ENCODE measurements at places on chromosomes 2 and 18.

- DNase-seq: no peak
Observed at GRCh38 chr2:38601463-38602135, 1.1 kb downstream of the HNRNPLL start.

DNA sequence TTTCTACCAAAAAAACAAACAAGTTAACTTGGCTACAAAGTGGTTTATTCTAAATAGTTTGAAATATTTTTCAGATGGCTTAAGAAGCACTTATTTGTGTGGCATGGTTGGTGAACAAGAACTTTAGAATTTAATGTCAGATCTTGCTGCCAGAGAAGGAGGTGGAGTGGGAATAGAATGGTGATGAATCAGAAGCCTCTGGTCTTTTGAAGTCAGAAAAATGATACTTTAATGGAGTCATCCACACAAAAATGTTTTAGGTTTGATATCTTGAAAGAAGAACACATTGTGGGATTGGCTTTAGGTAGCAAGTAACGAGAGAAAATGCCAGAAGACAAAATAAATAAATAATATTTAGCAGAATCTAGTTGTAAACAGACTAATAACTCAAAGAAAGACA is 243.1 kb upstream of the FANCL start:
- no peak for DNase-seq

DNA sequence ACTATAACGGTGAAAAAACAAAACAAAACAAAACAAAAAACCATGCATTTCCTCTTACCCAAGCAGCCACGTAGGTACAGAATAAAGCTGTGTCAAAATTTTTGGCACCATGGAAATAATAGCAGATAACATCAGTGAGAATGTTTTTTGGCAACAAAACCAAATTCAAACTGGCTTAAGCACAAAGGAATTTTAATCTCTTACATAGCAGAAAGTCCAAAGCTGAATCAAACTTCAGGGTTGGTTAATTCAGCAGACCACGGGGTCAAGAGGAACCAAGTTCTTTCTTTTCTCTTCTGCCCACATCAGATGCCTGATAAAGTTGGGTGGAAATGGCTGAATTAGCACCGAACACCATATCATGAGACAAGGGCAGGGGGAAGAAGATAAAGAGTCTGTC is 129.5 kb downstream of the PAX3 start:
- no peak for DNase-seq

GRCh38 chr2:176892676-176893226 is 319.8 kb upstream of the HNRNPA3 start:
- no peak for DNase-seq

GRCh38 chr2:1731963-1732768 is 12.1 kb downstream of the PXDN start:
- no peak for DNase-seq

DNA sequence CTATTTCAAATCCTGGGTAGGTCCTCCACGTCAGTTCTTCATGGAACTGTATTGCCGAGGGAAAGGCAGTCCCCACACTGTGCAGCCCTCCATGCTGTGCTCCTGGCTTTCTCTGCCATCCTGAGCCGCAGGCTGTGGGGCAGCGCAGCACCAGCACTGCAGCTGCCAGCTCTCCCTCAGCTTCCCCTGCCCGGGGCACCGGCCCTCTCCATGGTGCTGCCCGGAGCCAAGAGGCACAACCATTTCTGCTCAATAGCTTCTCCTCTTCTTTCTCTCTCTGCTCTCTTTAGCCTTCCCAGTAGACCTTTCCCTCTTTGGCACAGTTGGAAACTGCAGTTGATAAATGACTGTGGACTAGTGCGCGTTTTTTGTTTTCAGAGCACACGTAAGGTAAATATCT is 12.1 kb downstream of the ANKRD23 start:
- no peak for DNase-seq

DNA sequence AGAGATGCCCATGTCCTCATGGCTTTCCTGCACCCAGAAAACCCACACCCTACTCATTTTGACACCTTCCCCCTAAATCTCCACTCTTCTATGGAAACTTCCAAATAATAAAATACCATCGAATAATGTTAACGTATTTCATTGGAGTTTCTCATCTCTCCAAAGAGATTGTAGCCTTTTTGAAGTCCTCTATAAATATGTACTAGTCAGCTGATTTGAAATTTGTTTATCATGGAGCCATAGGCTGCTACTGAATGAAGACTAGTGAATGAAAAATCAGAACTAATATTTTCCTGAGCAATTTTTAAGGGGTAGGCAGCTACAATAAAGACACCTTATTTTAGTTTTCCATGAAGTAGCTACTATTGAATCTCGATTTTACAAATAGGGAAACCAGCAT is 226.1 kb upstream of the EPAS1 start:
- DNase-seq: no peak

DNA sequence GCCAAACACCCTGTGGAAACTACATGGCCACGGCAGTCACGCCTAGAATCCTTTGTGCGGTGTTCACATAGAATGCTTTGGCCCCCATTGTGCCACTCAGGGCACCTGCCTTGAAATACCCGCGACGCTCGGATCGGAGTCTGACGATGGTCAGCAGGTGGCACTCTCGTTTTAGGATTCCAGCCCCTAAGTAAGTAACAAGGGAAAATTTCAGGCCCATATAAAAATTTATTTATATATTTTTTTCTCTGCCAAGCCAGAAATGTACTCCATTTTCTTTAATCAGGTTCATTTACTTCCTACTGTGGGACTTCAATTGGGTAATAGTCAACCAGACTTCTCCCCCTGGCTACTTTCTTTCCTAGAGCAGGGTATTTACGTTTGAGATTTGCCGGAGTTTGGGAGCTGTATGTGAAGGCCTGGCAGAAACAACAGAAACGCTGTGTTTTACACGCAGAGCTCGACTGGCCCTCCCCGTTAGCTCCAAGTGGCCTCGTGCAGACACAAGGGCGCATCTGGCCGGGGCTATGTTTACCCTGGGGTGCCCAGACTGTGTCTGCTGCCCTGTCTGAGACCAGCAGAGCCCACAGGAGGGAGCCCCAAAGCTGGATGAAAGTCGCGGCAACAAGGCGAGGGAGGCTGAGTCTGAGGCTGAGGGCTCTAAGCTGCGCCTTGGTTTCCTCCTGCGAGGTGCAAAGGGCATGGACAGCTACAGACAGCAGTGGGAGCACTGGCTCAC is 41.6 kb downstream of the LRRC30 start:
- DNase-seq: no peak

GRCh38 chr2:88091943-88092342 is 24.3 kb downstream of the SMYD1 start:
- DNase-seq: no peak

DNA sequence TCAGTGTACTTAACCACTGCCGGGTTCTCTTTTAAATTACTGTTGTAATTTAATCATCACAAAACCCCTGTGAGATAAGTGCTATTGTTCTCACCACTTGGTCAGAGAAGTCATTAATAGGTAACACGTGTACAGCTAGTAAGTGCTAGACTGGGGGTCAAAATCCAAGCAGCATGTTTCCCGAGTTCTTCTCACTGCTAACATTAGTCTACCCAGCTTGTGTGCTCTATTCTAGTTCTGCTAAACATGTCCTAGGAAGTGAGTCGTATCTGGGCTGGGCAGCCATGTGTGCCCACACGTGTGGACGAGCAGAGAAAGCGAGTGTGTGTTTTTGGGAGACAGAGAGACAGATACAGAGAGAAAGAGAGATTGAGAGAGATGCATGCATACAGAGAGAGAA is 94.1 kb downstream of the BIN1 start:
- DNase-seq: no peak

- DNase-seq: no peak
Observed at GRCh38 chr18:43572163-43572562, 294.9 kb upstream of the SYT4 start.

DNA sequence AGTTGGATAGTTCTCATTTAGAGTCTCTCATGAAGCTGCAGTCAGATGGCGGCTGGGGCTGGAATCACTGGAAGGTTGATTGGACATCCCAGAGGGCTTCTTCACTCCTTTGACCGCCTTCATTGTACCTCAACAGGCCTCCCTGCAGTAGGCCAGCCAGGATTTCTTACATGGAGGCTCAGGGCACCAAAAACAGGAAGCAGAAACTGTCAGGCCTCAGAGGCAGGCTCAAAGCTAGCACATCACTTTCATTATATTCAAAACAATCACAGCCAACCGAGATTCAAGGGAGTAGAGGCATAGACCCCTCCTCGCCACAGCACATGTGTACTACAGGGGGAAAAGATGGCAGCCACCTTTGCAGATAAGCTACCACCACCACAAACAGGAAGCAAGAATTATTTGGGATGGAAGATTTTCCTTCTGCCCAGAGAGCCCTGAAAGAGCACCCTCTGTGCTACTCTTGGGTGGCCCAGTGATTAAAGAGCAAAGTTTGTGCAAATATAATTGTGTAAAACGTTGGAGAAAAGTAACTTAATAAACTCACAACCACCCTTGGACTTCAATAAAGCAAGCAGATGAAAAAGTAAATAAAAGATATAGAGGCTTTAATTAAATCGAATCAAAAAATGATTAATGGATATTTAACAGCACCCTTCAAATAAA is 155.3 kb downstream of the GFPT1 start:
- no peak for DNase-seq

- no peak for DNase-seq
Observed at GRCh38 chr18:23085066-23085465, 50.2 kb upstream of the CABLES1 start.

GRCh38 chr18:3279201-3280185 is 17.6 kb downstream of the MYL12B start:
- no peak for DNase-seq

- no peak for DNase-seq
Observed at GRCh38 chr2:190540048-190540447, 5.5 kb upstream of the NEMP2 start.

GRCh38 chr18:25360301-25360899 is 8.4 kb upstream of the ZNF521 start:
- DNase-seq: no peak

- DNase-seq: no peak
Observed at GRCh38 chr2:206969192-206969591, 29.9 kb downstream of the CPO start.

DNA sequence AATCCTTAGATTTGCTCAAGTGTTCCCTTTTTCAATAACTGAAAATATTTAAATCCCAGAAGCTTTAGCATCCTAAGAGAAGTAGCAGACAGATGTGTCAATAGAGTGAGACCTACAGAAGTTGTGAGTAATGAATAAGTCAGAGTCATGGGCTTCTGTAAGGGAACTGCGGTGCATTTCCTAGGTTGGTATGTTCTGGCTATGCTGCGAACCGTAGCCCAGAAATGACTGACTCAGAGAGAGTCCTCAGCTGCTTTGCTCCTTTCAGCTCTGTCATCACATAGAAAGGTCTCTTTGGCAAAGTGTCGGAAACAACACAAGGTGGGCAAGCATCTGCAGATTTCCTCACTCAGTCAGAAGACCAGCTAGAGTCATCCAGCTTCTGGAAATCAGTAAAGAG is 297.1 kb downstream of the ARHGAP15 start:
- no peak for DNase-seq

DNA sequence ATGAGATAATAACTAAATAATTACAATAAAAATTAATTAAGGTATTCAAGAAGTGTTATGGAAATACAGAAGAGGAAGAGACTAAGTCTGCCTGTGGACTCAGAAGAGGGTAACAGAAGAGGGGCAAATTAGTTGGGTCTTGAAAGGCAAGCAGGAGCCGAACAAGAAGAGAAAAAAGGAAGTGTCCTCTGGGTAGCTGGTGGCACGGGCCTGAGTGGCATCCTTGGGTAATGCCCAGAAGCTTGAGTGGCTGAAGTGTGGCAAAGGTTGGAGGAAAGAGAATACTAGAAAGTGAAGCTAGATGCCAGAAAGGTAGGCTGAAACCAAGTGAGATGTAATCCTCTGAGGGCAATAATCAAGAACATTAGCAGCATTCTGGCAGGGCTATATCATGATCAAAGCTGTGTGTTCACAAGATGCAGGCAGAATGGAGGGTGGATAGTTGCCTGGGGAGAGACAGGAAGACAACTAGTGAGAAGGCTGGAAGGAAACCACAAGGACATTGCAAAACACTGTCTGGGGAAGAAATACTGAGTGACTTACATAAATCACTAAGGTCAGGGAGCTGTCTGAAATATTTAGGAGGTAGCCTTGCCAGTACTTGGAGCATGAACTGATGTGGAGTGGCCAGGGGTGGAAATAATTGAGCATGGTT is 16.2 kb downstream of the DOCK10 start:
- peak; percentile 39 for DNase-seq

GRCh38 chr18:40607542-40608148 is 1347.4 kb upstream of the PIK3C3 start:
- DNase-seq: no peak

DNA sequence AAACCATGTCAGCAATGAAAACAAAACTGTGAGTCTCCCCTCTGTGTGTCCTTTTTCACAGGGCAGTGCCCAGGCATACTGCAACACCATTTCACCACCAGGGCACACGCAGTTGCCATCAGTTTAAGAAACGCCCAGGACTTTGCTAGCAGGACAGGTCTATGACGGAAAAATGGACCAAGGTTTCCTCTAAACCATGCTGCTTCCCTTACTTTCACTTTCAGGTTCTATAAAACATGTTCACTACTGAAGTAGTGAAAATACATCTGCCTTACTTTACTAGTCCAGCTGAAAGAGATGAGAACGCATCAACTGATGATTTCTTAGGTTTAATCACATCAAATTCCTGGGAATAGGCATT is 110.5 kb downstream of the TCF4 start:
- DNase-seq: peak; percentile 50

DNA sequence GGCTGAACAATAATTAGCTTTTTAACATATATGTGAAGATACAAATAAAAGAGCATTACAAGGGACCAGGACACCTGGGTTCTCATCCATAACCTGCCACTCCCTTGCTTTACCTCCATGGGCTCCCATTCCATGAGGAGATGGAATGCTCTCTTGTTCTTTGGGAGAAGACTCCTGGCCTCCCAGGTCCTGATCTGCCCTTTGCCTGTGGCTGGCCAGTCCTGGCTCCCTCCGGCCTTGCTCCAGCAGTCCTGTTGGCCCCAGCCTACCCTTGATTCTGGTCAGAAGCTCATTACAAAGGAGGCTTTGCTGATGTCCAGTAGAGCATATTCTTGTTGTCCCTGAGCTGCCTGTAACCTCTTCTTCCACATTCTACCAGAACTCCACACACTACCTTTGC is 60.3 kb downstream of the ADD2 start:
- DNase-seq: no peak

DNA sequence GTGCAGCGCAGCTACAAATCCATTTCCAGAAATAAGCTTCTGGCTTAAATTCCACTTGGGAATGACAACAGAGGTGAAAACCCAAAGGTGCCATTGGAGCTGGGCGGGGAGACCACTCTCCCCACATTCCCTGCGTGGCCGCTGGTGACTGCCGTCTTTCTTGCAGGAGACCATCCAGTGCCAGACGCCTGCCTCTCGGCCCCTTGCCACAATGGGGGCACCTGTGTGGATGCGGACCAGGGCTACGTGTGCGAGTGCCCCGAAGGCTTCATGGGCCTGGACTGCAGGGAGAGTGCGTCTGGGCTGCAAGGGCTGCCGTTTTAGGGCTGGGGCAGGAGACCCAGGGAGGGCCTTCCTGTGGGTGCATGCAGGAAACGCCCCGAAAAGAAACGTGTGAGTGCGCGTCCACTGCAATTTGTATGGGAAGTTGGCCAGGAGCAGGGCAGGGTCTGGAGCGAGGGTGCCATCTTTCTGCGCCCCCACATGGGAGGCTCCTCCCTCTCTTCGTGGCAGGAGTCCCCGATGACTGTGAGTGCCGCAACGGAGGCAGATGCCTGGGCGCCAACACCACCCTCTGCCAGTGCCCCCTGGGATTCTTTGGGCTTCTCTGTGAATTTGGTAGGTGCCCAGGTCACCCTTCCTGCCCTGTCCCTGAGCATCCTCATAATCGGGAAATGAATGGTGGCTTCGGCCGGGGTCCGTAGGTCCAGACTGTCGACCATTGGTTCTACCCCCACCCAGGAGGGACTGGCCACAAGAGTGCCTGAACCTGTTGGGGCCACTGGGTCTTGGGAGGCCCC is 49.9 kb downstream of the SNED1 start:
- DNase-seq: no peak

Data from CD8-positive, alpha-beta T cell (primary cell).